G401 (cell line): ENCODE measurements at places on chromosomes 6 and 20.

DNA sequence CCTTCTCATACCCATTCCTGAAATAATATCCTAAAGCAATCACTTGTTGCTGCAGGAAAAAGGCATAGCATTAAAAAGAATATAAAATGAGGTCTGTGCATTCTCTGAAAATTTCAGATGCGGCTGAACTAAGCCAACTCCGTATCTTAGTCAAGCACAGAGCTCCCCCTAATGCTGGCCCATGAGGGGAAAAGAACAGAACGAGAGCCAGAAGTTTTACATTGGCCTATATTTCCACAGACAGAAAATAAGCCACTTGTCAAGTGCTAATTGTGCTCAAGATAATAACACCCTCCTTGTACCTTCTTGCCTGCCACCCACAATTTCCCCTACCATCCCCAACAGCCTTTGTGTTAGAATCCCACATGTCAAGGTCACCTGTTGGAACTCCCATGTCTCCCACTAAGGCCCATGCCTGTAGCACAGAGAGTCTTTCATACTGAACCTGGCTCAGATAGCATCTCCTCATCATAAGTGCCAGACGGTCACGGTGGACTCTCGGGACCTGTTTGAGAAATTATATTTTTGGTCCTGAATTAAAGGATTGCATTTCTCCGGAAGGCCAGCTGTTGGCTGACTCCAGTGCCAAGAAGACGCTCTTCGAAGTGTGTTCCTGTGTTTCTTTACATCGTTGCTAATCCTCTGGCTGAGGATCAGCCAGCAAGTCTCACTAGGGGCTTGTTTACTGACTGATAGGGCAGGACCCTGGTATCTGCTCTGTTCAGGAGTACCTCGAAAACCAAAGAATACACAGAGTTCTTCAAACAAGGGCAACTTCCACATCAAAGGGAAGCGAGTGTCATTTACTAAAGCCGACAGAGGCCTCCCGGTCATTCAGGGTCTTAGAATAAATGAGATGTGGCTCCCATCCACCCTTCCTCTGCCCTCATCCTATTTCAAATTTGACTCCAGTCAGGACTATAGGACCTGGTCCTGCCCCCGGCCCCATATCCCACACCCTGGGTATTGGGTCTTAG, 183.4 kb upstream of the FBXL4 start:
- DNase-seq: peak; percentile 19

DNA sequence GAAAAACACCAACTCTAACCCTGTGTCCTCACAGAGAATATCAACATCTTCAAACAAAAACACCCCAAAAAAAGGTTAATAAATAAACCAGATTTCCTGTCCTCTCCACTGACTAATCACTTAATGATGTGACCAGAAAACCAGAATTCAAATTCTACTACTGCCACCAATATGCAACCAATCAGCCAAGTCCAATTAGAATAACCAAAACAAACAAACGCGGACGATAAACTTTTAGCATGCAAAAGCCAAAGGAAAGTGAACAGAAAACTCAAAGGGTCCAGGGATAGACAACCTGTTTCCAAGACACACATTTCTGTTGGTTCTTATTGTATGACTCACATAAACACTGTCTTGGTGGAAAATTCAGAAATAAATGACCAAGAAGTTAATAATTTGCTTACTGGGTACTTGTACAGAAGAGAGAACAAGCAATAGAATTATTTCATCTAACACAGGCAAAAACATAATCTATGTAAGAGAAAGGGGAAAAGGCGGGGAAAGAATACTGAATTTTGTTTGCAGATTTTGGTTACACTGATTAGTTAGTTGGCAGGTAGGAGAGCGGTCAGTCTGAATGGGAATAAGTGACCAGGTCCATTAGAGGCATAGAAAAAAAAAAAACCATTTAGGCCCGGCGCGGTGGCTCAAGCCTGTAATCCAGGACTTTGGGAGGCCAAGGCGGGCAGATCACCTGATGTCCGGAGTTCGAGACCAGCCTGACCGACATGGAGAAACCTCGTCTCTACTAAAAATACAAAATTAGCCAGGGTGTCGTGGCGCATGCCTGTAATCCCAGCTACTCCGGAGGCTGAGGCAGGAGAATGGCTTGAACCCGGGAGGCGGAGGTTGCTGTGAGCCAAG, 34.1 kb downstream of the HFE start:
- DNase-seq: no peak

DNA sequence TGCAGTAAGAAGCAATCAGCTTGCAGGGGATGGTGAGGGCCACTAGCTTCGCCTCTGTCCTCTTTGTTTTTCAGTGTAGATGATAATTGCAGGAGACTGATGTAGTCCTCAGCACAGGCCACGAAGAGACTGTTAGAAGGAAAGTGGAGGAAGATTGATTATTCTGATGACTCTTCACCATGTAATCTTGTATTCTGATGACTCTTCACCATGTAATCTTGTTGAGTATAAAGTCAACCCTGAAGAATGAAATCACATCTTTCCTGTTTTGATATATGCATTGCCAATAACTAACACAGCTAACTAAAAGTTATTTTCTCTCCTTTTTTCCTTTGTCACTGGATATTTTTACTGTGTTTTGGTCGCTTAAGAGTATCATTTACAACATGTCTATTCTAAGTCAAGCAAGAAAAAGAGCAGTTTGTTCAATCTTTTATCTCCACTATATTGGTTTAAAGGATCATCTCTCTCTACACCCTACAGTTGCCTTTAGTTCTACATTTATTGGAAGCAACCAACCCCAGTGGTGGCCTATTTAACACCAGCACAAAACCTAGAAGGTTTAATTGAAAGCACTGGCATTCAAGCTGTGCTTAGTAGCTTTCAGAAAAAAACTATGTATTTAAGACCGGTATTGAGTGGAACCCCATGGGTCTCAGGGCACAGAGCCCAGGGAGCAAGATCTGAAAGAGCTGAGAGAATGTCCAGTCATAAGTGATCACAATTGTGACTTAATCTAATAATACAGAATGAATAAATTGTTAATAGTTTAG, 107.2 kb upstream of the BTBD3 start:
- peak; percentile 6 for DNase-seq

- no peak for DNase-seq
These were observed 183.1 kb downstream of the ADGB start for GRCh38 chr6:146781836-146782235.

- no peak for DNase-seq
These were observed 38.7 kb downstream of the RGS17 start for GRCh38 chr6:153092082-153093013.

- DNase-seq: no peak
These were observed 2.8 kb downstream of the SNAI1 start for GRCh38 chr20:49985617-49986016.

GRCh38 chr6:168640768-168641167, 199.8 kb downstream of the SMOC2 start:
- no peak for DNase-seq

GRCh38 chr6:145212813-145213212, 522.5 kb downstream of the EPM2A start:
- no peak for DNase-seq

- no peak for DNase-seq
These were observed 33.7 kb downstream of the MTHFD1L start for GRCh38 chr6:150899231-150899630.

GRCh38 chr6:119514345-119514744, 164.8 kb upstream of the MAN1A1 start:
- DNase-seq: peak; percentile 23

DNA sequence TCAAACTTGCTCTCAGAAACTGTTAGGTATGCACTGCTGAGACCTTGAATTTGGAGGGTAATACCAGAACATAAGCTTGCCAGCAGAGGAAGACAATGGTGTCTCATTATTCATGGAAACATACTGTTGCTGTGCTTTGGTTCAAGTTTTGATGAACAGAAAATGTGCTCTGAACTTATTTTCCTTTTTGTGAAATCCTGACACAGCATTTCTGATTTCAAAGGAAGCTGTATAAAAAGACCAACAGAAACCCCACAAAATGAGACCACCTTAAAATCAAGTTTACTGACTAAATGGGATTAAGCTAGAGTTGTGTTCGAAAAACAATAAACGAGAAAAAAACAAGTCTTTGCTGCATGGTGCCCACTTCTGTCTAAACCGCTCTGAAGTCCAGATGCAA, 70.3 kb downstream of the PRDM1 start:
- no peak for DNase-seq

- DNase-seq: no peak
These were observed 328.1 kb downstream of the HACE1 start for GRCh38 chr6:104531646-104532045.

DNA sequence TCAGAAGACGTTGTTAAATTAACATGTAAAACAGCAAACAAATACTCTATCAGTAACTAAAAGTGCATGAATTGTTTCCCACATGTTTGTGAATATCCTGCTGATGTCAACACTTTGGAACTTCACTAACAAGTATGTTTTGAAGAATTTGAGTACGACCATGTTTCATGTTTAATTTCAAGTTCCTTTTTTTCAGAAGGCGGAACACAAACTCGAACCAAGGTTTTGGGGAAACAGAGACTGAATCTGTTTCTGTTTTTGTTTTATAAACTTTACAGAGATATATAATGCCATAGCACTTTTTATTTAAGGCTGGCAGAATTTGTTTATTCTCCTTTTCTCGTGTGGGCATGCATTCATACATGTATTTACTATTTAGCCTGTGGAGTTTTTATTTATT, 509.3 kb upstream of the CITED2 start:
- peak; percentile 24 for DNase-seq

- no peak for DNase-seq
These were observed 114.3 kb downstream of the EYA2 start for GRCh38 chr20:47008842-47009518.

DNA sequence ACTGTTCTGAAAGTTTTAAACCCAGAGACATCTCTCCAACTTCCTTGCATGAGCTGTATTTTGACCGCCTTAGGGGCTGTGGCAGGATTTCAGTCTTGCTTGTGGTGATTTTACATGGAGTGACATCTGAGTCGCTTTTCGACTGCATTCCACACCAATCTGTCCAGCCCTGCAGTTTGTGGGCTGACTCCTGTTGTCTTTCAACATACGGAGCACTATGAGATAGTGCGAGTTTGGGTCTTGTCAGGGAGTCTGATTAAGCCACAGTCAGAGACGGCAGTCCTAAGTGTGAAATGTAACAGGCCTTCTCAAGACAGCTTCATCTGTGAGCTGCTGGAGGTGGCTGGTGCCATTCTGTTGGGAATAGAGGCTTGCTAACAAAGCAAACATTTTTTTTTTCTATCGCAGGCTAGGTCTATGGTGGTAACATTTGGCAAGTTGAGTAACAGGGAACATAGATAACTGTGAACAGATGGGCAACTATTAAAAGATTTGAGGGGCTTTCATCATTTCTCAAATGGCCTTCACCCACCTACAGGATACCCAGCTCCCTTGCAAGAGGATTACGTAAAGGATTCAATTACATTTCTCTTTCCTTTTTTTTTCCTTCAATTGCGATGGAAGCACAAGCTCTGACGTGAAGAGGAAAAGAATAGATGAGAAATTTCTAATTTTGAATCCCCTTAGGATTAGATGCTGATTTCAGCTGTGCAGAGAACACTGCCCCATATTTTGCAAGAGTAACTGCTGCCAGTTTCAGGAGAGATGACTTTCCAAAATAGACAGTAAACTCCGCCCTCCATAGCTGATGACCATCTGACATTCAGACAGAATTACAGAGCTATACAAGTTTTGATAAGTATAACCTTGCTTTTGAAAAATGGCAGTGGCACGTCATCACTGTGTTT, 25.1 kb downstream of the CAP2 start:
- peak; percentile 70 for DNase-seq

DNA sequence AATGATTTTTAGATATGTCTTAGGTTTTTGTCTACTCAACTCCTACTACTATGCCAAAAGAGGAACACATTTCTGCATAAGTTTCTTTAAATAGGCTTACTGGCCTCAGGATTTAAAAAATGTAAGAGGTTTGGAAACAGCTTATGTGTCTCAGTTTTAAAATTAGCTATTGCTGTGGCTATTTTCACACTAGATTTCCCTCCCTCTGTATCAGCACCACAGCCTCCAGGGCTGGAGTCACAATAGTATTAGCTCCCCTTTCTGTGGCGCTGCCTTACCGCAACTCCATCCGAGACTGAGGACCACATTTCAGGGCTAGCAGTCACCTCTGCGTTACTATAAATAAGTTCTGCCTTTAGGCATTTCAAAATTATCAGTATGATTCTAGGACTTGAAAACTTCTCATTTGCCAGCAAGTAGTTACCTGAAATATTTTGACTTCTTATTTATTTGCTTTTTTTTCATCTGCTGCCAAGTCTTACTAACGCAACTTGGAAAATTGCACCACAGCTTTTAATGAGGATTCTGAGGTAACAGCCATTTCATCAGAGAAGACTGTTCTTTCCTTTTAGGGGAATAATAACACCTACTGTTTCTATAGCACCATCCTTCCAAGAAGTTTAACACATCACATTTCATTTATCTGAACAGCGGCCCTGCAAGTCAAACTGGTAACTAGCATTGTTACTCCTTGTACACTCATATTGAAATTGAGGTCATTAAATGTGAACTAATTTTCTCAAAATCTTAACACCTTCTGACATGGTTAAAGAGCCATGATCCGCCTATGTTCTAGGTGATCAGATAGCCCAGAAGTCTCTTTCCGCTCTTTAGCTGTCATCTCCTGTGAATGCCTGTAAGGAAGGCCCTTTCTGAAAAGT, 105.9 kb downstream of the GJA10 start:
- DNase-seq: no peak

- DNase-seq: no peak
These were observed 838 bp downstream of the AHCY start for GRCh38 chr20:34302312-34302722.

DNA sequence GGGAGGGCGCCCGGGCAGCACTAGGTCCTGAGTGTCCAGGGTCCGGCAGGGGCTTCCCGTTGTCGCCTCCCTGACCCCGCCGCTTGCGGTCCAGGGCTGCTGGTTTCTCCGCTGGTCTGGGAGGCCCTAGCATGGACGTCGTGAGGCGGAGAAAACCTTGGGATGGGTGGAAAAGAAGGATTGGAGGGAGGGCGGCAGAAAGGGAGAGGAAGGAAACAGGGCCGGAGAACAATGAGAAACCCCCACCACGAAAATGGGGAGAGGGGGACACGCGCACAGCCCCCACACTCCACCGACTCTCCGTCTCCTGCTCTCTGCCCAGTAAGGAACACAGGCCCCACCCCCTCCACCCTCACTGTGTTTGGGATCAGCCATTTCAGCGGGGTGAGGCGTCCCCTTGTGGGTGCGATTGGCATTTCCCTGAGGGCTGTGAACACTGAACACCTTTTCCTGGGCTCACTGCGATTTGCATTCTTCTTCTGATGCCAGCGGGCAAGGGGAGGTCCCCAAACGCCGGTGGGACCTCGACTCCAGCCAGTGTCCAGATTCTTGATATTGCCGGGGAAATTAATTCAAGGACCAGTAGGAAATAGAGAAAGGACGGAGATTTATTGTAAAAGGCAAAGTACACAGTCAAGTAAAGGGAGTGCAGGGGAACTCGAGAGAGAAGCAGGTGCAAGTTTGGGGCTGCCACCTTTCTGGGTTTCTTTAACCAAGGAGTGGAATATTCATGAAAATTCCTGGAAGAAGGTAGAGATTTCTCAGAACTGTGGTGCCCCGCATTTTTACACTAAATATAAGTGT, 3.3 kb upstream of the RAET1G start:
- DNase-seq: peak; percentile 83

DNA sequence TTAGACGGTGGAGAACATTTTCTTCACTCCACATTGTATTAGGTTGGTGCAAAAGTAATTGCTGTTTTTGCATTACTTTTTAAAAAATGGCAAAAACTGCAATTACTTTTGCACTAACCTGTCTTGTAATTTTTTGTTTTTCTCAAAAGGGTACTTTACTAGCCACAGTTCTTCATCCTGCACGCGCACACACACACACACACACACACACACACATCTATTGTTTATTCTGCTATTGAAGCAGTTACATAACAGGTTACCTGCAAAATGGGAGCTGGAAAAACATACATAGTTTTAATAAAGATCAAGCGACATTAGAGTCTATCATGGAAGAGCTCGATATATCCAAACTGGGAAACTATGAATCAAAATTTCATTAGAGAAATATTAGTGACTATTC, 235.2 kb downstream of the SIM1 start:
- DNase-seq: no peak
